Breast epithelium (tissue), 4 donors: ENCODE measurements at places on chromosomes 12 and 14. TPM values are rescaled to one million over a fixed set of nuclear protein-coding genes. Genes with fewer than 3 reads are reported as not detected.

Gene KITLG
- 18.4 TPM for total RNA-seq

Gene HOXC11
- 0.29 TPM for total RNA-seq

Gene RPL41
- total RNA-seq: 5,580 TPM

Gene SOX5
- total RNA-seq: 11.7 TPM

Gene ACOT4
- 3.7 TPM for total RNA-seq

Gene CYP46A1
- total RNA-seq: 5.2 TPM

Gene CINP
- total RNA-seq: 33.4 TPM

Gene TAC3
- total RNA-seq: not detected

Gene IL22
- not detected for total RNA-seq

Gene KRT80
- 2.9 TPM for total RNA-seq

Gene FGD6
- total RNA-seq: 13.1 TPM

Gene GXYLT1
- 18.0 TPM for total RNA-seq

DNA sequence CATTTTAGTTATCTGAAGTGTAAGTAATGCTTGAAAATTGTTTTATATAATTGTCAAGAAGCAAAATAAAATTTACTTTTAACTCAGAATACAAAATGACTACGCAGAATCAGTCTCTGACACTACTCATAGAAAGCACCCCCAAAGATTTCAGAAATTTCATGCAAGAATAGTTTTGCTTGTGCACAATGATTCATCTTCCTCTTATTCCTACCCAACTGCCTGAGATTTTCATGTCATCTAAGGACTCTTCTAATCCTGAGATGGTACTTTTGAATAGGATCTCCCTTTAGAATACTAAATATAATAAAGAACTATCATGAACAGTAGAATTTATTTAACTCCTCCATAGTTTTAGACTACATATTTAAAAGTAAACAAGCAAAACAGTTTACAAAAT is 485.3 kb upstream of the MGAT4C start:
- no peak for DNase-seq

- no peak for DNase-seq
Observed at GRCh38 chr12:69343357-69343756, 4.8 kb upstream of the LYZ start.

- DNase-seq: no peak
Observed at GRCh38 chr14:49582113-49582977, 3.8 kb downstream of the RPS29 start.

DNA sequence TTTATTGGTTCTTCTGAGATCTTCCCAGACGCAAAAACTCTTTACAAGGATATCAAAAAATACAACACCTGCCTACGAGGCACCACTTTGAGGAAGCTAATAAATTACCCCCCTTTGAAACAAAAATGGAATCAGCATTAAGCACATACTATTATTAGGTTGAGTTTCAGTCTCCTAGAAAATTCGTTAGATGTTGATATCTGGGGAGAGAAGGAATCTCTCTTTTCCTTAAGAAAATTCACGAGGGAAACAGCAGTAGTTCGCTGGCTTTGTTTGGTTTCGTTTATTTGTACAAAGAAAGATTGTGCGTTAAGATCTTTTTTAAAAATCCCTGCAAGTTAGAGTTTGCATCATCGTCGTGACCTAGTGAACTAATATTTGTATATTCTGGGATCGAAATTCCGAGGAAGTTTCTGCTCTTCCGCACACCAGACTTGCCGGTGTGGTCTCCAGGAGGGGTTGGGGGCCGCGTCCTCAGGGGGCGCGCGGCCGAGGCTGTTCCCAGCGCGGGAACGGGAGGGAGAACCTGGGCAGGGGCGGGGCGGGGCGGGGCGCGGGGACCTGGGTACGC is 12.1 kb downstream of the NKX2-1 start:
- no peak for DNase-seq

- no peak for DNase-seq
Observed at GRCh38 chr14:63478010-63478409, 65.2 kb downstream of the PPP2R5E start.

- DNase-seq: no peak
Observed at GRCh38 chr12:87363497-87364084, 665.6 kb downstream of the C12orf50 start.

- DNase-seq: no peak
Observed at GRCh38 chr12:62977418-62977817, 42.5 kb upstream of the PPM1H start.

- DNase-seq: no peak
Observed at GRCh38 chr12:124578854-124579253, 11.4 kb upstream of the NCOR2 start.

DNA sequence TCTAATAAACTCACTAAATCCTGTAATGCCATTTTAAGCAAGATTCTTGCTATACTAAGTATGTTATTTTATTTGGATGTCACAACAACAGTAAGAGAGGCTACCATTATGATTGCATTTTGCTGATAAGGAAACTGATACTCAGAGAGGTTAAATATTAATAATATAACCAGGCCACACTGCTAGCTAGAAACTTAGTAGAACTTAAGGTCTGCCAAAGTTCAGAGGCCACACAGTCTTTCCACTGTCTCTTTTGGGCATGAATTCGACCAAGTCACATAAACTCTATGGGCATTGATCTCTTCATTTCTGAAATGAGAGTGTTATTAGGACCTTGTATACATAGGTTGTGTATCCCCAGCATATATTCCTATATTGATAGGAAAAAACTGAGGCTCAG is 147.9 kb downstream of the SYNE2 start:
- DNase-seq: no peak

GRCh38 chr12:169528-170370 is 44.2 kb downstream of the SLC6A12 start:
- DNase-seq: no peak

- DNase-seq: no peak
Observed at GRCh38 chr12:131690320-131690719, 20.6 kb upstream of the SFSWAP start.

- no peak for DNase-seq
Observed at GRCh38 chr12:45285717-45286116, 69.8 kb downstream of the ANO6 start.

DNA sequence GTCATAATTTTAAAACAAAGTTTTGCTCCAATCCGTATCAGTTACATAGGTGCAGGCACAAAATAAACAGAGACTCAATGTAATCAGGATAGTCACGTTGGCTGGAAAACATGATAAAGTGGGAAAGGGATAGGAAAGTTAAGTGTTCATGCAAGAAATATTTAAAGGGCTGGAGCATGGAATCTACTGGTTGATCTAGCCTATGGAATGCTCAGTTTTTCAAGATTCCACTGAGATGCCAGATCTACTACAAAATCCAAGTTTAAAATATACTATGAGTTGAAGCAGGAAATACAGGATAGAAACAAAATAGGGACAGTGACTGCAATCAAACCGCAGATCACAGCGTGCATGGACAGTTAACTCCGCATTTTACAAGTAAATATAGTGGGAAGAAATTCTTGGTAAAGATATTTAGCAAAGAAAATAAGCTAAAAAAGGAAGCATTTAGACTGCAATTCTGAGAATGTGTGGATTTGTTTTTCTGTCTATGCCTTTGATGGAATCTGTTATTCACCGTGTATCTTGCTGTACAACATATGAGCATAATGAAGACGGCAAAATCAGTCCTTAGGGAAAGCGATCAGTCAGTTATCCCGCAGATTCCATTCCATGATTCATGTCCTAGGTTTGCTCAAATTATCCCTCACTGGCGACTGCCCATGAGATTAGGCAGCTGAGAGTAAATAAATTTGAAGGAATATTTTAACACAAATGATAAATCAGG is 1044.3 kb downstream of the FLRT2 start:
- no peak for DNase-seq

DNA sequence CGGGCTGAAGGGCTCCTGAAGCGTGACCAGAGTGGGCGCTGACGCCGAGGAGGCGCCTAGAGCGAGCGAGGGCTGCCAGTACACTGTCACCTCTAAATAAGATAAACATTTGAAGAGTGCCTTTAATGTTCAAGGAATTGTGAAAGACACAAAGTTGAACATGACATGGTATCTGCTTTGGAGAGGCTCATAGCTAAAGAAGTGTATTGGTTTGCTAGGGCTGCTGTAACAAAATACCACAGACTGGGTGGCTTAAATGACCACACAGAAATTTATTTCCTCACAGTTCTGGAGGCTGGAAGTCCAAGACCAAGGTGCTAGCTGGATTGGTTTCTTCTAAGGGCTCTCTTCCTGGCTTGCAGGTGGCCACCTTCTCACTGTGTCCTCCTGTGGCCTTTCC is 33.7 kb upstream of the NUBPL start:
- no peak for DNase-seq

DNA sequence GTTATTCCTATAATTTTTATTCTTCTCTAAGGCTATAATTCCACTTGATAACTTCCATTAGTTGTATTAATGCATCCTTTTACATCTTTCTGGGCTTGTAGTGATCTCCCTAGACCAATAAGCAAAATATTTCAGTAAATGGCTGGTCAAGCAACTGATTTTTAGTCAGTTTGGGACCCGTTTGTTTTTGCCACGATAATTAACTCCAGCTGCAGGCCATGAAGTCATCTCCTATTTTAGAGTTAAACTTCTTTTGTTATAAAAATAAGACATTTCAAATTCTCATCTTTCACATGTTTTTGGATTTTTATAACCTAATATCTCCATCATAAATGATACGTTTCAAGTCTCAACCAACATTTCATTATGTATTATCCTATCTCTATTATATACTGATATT is 49.4 kb downstream of the MAGOHB start:
- DNase-seq: no peak

DNA sequence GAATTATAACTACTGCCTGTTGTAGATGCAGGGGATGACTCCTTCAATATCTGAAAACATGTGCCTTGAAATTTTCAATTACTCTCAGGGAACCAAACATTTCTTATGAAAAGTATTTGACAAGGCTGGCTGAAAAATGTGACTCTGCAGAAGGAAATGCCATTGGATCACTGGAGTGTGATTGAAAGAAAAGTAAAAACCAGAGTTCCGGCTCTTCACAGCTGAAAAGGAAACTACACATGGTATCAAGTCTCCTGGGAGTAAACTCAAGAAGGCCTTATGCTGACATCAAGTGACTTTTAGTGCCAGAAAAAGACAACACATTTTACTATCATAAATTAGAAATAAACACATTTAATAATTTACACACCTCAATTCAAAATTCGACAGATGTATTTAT is 693.0 kb downstream of the LRFN5 start:
- DNase-seq: no peak

DNA sequence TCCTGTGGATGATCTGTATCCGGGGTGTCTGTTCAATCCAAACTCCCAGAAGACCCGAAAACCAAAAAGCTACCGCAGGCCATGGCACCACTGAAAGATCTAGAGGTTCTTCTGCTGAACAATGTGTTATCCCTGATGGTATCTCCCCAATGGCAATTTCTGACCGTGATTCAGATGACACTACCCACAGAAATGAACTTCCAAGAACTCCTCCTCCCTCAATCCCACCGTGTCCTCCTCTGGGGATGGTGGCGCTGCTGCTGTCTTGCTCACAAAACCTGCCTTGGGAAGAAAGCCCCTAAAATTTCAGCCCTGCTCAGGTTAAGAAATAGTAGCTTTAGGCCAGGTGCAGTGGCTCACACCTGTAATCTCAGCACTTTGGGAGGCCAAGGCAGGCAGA is 7.8 kb downstream of the CRACR2A start:
- DNase-seq: no peak

- DNase-seq: no peak
Observed at GRCh38 chr12:105864316-105864715, 274.4 kb downstream of the NUAK1 start.
